ENCODE measurements at places on chromosomes 11 and 22. TPM values are rescaled to one million over a fixed set of nuclear protein-coding genes. Genes with fewer than 3 reads are reported as not detected.

INS gene
- not detected for total RNA-seq

OR51T1 gene
- total RNA-seq, result not detected

HDHD5 gene
- 48.2 TPM for total RNA-seq

UPK3A gene
- not detected for total RNA-seq

GGTLC3 gene
- total RNA-seq, result not detected

OR2AG2 gene
- 0.25 TPM for total RNA-seq

TPBGL gene
- 0.19 TPM for total RNA-seq

ASCC2 gene
- 45.6 TPM for total RNA-seq

- no peaks in the 10 kb centered on the region for H3K36me3 ChIP-seq
- H3K4me1 ChIP-seq, result peaks cover 4% of the 10 kb centered on the region
- no peaks in the 10 kb centered on the region for H3K27me3 ChIP-seq
- no peak for DNase-seq
Observed at GRCh38 chr11:1877211-1878136, 14.2 kb downstream of the PRR33 start.

- H3K36me3 ChIP-seq, result no peaks in the 10 kb centered on the region
- peak overlapping the region; percentile 97 for H3K4me3 ChIP-seq
- peak; percentile 23 for DNase-seq
- H3K27me3 ChIP-seq, result peaks cover 45% of the 10 kb centered on the region
Observed at GRCh38 chr11:17014833-17015626, 816 bp upstream of the PLEKHA7 start.

DNA sequence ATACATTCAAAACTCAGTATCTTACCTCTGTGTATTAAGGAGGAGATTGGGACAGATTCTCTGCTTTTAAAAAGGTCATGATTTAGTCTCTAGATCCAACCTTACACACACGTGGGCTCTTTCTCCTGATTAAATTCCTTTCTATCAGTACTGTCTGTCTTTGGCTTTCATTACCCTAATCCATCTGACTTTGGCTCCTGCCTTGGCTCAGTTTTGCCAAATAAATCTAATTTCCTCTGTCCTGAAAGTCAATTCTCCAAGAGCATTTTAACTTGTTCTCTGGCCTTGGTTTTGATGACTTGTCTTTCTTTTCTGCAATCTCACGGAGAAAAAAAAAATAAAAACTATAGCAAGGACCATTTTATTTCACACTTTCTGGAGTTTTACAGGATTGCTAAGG is 176.6 kb upstream of the PDGFD start:
- H3K4me1 ChIP-seq, result no peaks in the 10 kb centered on the region
- H3K4me3 ChIP-seq, result no peak overlapping the region
- DNase-seq, result no peak
- H3K27ac ChIP-seq, result no peak overlapping the region
- no peaks in the 10 kb centered on the region for H3K27me3 ChIP-seq
- no peaks in the 10 kb centered on the region for H3K36me3 ChIP-seq

- H3K4me1 ChIP-seq, result no peaks in the 10 kb centered on the region
- no peak for DNase-seq
- H3K27ac ChIP-seq, result no peak overlapping the region
- no peak overlapping the region for H3K4me3 ChIP-seq
- H3K27me3 ChIP-seq, result no peaks in the 10 kb centered on the region
Observed at GRCh38 chr11:73466643-73467042, 90.4 kb downstream of the RELT start.

GRCh38 chr11:88886796-88887195 is 179.0 kb downstream of the GRM5 start:
- DNase-seq, result peak; percentile 54
- H3K4me1 ChIP-seq, result no peaks in the 10 kb centered on the region
- H3K27ac ChIP-seq, result no peak overlapping the region
- H3K36me3 ChIP-seq, result no peaks in the 10 kb centered on the region

DNA sequence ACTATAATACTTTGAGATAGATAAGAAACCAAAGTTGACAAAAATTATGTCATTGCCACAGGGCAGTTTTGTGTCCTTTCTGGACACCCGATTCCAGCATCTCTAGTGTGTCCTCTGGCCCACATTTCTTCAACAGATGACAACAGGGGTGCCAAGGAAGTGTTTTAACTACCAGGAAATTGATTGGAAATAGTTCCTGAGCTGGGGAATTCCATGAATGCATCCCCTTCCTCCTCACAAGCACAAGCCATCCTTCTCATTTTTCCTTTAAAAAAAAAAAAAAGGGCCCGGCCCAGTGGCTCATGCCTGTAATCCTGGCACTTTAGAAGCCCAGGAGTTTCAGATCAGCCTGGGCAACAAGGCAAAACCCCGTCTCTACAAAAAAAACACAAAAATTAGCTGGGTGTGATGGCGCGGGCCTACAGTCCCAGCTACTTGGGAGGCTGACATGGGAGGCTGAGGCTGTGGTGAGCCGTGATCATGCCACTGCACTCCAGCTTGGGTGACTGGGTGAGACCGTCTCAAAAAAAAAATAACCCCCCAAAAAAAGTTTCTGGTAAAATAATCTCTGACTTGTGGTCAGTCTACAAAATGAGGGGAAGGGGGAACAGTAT is 797 bp upstream of the B3GAT3 start:
- DNase-seq, result no peak
- peaks cover 2% of the 10 kb centered on the region for H3K27me3 ChIP-seq
- H3K4me1 ChIP-seq, result peaks cover 26% of the 10 kb centered on the region
- H3K36me3 ChIP-seq, result peaks cover 24% of the 10 kb centered on the region
- H3K4me3 ChIP-seq, result peak overlapping the region; percentile 88

DNA sequence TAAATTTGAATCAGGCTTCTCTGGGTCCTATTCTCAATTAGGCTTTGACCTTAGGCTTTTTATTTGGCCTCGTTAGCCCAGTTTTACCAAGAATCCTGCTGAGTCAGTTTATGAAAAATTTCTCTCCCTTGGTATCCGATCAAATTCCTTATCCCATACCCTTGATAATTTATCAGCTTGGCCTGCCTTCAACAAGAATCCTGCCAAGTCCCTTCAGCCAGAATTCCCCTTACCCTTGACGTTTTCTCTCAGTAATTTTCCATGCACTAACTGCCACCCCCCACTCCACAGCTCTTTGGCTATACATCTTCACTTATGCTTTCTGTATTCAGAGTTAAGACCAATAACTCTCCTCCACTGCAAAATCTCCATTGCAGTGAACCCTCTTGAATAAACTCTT is 811.0 kb upstream of the CCDC90B start:
- no peak overlapping the region for H3K4me3 ChIP-seq
- peaks cover 7% of the 10 kb centered on the region for H3K4me1 ChIP-seq
- no peak for DNase-seq
- no peaks in the 10 kb centered on the region for H3K27me3 ChIP-seq
- no peaks in the 10 kb centered on the region for H3K36me3 ChIP-seq

GRCh38 chr11:32414925-32415324 is 20.4 kb downstream of the WT1 start:
- peaks cover 91% of the 10 kb centered on the region for H3K27me3 ChIP-seq
- H3K27ac ChIP-seq, result no peak overlapping the region
- no peaks in the 10 kb centered on the region for H3K36me3 ChIP-seq
- peaks cover 7% of the 10 kb centered on the region for H3K4me1 ChIP-seq
- DNase-seq, result no peak

GRCh38 chr11:95222817-95223216 is 8.2 kb downstream of the SESN3 start:
- H3K4me1 ChIP-seq, result peaks cover 31% of the 10 kb centered on the region
- peaks cover 27% of the 10 kb centered on the region for H3K36me3 ChIP-seq
- no peaks in the 10 kb centered on the region for H3K27me3 ChIP-seq
- no peak overlapping the region for H3K4me3 ChIP-seq
- H3K27ac ChIP-seq, result no peak overlapping the region
- no peak for DNase-seq

- no peaks in the 10 kb centered on the region for H3K4me1 ChIP-seq
- peaks cover 1% of the 10 kb centered on the region for H3K27me3 ChIP-seq
- DNase-seq, result no peak
- H3K4me3 ChIP-seq, result no peak overlapping the region
- peaks cover 6% of the 10 kb centered on the region for H3K36me3 ChIP-seq
- no peak overlapping the region for H3K27ac ChIP-seq
Observed at GRCh38 chr22:47209547-47210023, 447.1 kb downstream of the TBC1D22A start.
